ENCODE measurements at places on chromosomes 2 and 18. TPM values are rescaled to one million over a fixed set of nuclear protein-coding genes. Genes with fewer than 3 reads are reported as not detected.

DNA sequence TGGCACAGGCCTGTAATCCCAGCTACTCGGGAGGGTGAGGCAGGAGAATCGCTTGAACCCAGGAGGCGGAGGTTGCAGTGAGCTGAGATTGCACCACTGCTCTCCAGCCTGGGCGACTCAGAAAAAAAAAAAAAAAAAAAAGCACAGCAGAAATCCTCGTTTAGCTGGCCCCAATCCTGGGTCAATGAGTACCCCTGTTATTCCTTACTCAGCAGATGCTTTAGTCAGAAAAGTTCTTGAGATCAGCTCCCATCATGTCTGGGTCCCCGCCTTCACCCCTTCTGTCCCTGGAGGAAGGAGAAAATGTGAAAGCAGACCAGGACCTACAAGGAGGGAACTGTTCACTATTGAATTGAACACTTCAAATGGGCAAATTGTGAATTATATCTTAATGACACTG lies 16.4 kb upstream of the KCNG3 start:
- DNase-seq: no peak

- DNase-seq: peak; percentile 69
Measured at GRCh38 chr2:61905372-61906185, at the start of gene COMMD1. TSS of gene COMMD1 (plus strand) at chr2:61905674. CDS start at chr2:61905679, 5 bp downstream.

Gene ASAP2
- total RNA-seq: 39.0 TPM

GRCh38 chr2:4144731-4145130 lies 441.4 kb downstream of the DCDC2C start:
- no peak for DNase-seq

DNA sequence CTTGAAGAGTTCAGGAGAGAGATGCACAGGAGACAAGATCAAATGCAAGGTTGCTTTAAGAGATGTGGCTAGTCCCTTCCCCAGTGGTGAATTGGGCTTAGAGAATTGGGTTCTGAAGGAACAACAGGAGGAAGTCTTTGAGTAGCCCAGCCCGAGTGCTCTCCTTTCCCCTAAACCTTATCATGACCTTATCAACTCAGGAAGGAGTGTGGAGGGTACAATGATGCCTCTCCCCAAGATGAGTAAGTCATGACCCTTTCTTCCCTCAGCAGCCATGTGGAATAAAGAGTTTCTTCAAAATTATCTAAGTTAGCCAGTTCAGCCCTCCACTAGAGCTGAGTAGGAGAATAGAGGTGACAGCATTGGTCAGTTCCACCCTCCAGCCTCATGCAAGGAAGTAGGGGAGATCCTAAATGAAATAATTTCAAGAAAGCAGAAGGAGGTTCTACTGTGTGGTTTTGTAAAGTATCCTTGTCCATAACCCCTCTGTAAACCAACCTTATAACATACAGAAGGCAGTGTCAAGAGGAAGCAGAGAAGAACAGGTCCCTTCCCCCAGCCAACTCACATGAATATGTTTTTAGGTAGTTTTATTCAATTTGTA lies 88.4 kb downstream of the ARHGAP15 start:
- DNase-seq: no peak

DNA sequence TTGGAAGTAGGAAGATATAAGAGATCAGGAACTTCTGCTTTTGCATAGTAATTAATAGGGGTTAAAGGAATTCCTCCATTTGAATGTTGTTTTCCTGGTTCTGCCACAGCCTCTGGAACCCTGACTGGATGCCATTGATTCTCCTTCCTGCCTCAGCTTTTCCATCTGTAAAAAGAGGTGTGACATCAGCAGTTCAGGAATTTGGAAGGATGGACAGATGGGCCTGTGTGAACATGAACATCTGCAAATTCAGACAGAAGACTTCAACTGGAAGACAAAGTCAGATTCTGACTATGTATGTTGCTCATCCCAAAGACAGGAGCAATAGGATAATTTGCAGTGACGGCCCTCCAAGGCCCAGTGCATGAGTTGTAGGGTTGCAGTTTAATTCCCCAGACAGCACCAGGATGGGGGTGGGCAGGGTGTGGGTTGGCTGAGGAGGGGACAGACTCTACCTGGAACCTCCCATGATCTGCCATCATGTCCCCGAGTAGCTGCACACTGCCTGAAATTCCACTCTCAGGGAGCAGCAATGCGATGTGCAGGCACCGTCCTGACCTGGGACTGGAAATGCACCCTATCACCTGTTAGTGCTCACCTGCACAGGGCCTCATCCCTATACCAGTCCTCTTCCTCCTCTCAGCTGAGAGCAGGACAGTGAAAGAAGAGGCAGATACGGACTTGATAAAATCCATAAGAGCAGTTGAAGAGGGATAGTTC lies 98.9 kb upstream of the EPAS1 start:
- no peak for DNase-seq

GRCh38 chr2:152694161-152694661 lies 23.1 kb downstream of the PRPF40A start:
- DNase-seq: peak; percentile 83

- DNase-seq: peak; percentile 98
Measured at GRCh38 chr18:23719634-23720201, 30.5 kb downstream of the LAMA3 start.

DNA sequence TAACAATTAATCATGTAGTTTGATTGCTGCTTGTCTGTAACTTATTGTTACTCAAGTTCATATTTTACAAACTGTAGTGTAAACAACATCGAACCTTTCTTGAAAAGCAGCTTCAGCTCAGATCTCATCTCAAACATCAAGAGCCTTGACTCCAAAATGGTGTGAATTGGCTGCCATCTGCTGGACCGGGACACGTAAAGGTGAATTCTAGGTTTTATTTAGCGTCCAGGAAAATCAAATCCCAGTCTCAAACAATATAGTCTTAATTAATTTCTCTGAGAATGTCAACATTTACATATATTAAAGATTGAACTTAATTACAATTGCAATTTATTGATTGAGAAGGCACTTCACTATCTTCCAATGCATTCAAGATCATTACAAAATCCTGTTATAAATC lies 453.0 kb downstream of the GALR1 start:
- peak; percentile 2 for DNase-seq

GRCh38 chr2:214077727-214078126 lies 333.1 kb upstream of the VWC2L start:
- DNase-seq: no peak

DNA sequence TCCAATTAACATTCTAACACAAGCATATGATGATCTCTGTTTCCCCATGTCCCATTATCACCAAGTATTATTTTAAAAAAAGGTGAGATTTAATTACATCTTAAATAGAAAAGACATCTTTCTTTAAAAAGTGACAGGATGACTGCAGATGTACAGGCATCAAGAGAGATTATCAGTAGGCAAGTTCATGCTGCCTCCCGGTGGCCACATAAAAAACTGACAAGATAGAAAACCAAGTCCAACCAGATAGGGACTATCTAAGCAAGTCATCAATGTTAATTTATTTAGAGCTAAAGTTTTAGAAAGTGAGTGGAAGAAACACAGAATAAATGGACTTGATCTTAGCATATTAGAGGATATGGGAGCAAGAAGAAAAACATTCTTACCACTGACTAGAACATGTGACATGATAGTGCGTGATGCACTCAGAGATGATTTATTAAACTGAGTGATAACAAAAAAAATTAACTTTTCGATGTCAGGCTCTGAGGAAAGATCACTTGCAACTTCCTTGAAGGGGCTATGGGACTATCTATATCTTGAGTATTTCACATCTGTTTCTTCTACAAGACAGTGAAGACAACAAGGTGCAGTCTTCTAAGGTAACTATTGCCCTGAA lies 5.4 kb upstream of the TDRD15 start:
- peak; percentile 11 for DNase-seq

Gene GAREM1
- total RNA-seq: 0.97 TPM

Gene DHX57
- total RNA-seq: 28.9 TPM

DNA sequence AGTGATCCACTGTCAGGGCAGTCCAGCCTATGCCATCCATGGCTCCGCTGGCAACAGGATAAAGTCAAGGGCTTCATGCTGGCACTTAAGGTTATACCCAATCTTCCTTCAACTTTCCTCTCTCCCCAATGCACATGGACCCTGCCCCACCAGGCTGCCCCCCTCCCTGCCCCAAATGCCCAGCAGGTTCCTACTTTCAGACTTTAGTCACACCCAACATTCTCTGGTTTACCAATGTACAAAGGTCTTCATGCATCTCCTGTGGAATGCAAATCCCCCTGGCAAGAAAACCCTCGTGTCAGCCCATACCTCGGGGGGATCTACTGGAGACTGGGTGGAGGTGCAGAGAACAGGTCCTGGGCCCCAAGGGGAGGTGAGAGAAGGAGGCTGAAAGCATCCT lies 59.3 kb downstream of the MCFD2 start:
- DNase-seq: no peak

- no peak for DNase-seq
Measured at GRCh38 chr2:25362434-25363145, 20.9 kb upstream of the DNMT3A start.

GRCh38 chr2:186382932-186383331 lies 103.1 kb upstream of the ZC3H15 start:
- DNase-seq: peak; percentile 1

Gene ATP8B1
- total RNA-seq: 26.3 TPM

Gene DYNAP
- total RNA-seq: not detected

DNA sequence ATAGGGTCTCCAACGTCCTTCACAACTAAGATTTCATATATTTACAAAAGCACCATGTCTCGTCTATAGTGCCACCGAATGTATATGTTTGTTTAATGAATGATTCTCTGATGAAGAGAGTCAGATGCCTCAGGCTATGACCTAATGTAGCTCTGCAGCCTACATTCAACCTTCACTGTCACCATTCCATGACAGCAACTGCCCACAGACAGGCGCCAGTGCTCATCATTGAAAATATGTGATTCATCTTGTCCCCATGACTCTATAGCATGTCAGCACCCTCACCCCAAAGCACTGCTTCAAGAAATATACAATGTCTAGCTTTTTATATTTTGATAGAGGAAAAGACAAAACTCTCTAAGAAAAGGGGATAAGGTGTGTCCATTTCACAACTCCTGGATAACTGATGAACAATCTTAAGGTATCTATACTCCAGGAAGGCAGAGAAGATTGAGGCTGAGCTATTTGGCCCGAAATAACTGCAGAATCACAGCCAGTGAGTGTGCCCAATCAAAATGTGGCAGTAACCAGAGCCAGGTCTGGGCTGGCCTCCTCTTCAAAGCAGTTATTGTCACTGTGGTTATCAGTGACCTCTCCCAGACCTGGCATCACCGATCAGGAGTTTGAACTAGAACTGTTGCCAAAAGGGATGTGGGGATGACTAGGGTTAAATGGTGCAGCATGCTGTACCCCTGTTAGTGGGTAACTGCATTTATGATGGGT lies 246.6 kb downstream of the SETBP1 start:
- no peak for DNase-seq

Gene LONRF2
- 1.3 TPM for total RNA-seq
